ENCODE measurements at places on chromosomes 1 and 21.

- no peak for DNase-seq
Measured at GRCh38 chr1:27968692-27969091, 8.9 kb downstream of the XKR8 start.

GRCh38 chr1:44590475-44590874, 83.8 kb downstream of the TMEM53 start:
- DNase-seq: no peak

DNA sequence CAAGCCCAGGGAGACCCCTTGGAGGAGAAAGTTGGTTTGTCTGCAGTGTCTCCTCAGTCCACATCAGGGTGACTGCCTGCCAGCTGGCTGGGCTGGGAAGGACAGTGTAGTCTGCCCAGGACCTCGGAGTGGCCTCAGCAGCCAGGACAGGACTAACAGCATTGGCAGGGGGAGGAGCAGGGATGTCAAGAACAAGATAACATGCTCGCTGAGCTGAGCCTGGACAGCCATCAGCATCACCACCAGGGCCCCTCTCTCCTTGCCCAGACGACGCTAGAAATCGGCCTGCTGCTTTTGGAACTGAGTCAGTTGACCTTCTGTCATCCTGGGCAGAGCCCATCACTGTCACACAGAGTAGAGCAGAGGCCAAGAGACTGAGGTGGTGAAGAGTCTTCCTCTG, 83.6 kb upstream of the CNTN2 start:
- no peak for DNase-seq

DNA sequence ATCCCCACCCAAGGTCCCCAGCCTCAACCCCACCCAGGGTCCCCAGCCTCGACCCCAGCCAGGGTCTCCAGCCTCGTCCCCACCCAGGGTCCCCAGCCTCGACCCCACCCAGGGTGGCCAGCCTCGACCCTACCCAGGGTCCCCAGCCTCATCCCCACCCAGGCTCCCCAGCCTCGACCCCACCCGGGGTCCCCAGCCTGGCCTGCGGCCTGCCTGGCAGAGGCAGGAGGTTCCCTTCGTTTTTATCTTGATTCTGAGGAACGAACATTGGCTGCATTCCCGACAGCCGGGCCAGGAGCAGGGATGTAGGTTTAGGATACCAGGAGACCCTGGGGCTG, 3.4 kb upstream of the PDE9A start:
- DNase-seq: no peak

GRCh38 chr1:244789731-244790130, 45.7 kb upstream of the COX20 start:
- DNase-seq: no peak

GRCh38 chr1:200971428-200971903, 52.0 kb downstream of the KIF21B start:
- no peak for DNase-seq

GRCh38 chr1:62295921-62296491, 23.2 kb downstream of the KANK4 start:
- DNase-seq: no peak

DNA sequence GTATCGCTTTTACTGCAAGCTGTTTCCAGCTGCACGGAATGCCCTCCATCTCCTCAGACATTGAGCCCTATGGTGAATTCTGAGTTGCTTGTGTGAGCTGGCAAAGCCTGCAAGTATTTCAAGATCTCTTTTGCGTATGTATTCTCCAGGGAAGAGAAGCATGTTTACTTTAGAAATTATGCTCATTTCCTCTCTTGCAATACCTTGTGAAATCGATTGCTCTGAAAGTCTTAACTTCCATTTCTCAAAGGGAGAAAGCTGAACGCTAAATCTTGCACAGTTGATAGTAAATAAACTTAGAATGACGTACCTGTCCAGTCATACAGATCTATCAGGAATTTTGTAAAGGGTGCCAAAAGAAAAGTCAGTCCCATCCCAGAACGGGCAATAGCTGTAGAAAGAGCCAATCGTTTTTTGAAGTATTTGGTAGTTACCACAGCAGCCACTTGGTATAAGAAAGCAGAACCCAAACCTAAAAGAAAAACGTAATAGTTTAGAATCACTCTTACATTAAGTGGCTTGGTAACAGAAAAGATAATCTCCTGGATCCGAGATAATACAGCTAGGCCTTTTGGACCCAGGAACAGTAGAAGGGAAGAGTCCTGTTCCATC, 10.0 kb downstream of the SLC16A4 start:
- DNase-seq: no peak

- DNase-seq: no peak
Measured at GRCh38 chr1:236159704-236160539, 17.6 kb downstream of the GPR137B start.

GRCh38 chr1:164648636-164649035, 89.7 kb downstream of the PBX1 start:
- no peak for DNase-seq

GRCh38 chr1:65830306-65830705, 37.6 kb downstream of the PDE4B start:
- no peak for DNase-seq

- DNase-seq: no peak
Measured at GRCh38 chr21:38333301-38334272, 76.8 kb downstream of the KCNJ15 start.

GRCh38 chr1:239951511-239952140, 140.1 kb upstream of the FMN2 start:
- peak; percentile 34 for DNase-seq

DNA sequence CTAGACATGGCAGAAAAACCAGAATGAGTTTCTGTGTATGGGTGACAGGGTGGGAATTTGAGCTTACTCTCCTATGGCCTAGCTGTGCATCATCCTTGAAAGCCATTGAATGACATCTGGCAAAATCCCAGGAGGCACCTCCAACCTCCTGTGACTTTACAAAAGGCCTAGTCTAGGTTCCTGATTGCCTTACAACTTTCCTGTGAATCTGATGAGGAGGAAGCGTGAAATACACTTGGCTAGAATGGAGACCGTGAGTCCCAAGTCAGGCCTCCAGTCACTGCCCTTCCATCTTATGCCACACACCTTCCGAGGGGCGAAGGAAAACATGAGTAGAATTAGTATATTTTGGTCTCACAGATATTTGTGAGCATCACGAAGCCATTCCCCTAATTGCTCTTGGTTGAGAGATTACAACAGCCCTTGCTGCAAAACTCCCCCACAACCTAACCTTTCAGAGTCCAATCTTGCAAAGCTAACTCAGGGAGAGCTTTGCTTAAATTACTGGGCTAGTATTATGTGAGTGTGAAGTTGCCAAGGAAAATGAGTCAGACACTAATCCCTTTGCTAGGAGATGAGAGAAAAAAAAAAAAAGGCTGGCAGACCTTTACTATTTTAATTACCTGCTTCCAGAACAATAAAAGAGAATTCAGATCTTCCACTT, 36.3 kb upstream of the PAXBP1 start:
- no peak for DNase-seq

DNA sequence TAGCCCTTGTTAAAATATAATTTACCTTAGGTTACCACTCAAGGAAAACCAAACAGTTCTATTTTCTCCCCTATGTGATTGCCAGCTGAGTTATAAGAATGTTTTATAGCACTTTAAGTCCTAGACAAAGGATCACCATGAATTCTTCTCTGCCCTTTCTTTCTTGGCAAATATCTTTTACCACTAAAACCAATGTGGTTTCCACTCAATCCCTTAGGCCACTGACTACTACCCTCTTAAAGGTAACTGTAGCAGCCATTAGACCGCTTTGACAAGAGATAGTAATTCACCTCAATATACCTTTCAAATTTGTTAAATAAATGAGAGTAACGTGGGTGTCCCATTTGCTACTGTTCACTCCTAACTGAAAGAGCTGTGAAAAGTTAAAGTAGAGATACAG, 307.9 kb upstream of the PRMT6 start:
- no peak for DNase-seq

GRCh38 chr1:175197531-175197930, 5.0 kb upstream of the KIAA0040 start:
- DNase-seq: no peak

- no peak for DNase-seq
Measured at GRCh38 chr1:53526451-53527101, 67.4 kb downstream of the DMRTB1 start.

GRCh38 chr1:231841616-231842344, 215.2 kb downstream of the DISC1 start:
- DNase-seq: no peak

DNA sequence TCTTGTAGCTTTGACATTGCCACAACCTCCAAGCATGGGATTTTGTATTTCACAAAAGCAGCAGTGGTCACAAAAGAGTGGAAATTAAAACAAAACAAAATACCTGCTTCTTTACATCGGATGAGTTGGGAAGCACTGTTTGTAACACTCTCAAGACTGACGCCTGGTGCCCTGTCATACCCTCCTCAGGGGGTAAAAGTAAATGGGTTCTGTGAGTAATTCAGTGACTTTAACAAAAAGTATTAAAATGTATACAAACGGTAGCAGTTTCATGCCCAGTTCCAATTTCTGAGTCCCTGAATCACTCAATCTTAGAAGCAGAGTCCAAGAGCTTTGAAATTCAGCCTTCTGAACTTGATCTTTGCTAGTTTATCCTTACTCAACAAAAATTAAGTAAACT, 152.5 kb downstream of the TIAM1 start:
- DNase-seq: no peak

- DNase-seq: no peak
Measured at GRCh38 chr1:8343464-8344001, 25.6 kb downstream of the SLC45A1 start.

DNA sequence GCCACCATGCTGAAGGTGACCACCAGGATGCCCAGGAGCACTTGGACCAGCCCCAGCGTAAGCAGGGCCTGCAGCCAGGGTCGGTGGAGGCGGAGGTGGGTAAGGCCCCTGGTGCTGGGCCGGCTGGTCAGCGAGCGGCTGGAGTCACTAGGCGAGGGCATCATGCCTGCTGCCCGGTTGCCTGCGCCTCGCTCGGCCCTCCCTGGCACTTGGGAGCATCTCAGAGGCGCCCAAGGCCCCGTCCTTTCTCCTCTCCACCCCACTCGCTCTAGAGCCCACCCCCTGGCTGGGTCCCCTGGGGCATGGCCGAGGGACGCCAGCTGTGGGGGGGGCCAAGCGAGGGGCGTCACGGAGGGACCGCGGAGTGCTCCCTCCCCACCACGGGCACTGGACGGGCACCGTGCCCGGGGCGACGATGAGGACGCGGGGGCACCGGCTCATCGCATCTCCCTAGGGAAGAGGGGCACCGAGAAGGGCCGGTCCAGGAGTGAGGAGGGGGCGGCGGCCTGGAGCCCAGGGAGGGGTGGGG, 505 bp downstream of the ENTREP3 start:
- no peak for DNase-seq

DNA sequence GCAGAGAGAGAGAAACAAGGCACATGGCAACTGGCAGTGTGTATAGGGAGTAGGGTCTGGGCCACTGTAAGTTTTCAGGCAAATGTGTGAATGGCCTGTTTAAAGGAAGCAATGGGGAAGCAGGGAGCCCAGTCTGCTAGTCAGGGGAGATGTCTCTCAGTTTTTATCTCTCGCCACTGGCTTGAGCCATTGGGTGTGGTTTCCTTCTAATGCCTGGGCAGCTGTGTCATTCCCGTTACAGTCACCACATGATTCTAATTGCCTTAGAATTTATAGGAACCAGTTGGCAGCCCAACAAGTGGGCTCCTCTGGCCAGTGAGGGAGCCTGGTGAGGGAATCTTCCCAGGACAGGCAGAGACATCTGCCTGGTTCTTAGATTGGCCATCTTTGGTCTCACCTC, 182.4 kb downstream of the DISC1 start:
- no peak for DNase-seq

DNA sequence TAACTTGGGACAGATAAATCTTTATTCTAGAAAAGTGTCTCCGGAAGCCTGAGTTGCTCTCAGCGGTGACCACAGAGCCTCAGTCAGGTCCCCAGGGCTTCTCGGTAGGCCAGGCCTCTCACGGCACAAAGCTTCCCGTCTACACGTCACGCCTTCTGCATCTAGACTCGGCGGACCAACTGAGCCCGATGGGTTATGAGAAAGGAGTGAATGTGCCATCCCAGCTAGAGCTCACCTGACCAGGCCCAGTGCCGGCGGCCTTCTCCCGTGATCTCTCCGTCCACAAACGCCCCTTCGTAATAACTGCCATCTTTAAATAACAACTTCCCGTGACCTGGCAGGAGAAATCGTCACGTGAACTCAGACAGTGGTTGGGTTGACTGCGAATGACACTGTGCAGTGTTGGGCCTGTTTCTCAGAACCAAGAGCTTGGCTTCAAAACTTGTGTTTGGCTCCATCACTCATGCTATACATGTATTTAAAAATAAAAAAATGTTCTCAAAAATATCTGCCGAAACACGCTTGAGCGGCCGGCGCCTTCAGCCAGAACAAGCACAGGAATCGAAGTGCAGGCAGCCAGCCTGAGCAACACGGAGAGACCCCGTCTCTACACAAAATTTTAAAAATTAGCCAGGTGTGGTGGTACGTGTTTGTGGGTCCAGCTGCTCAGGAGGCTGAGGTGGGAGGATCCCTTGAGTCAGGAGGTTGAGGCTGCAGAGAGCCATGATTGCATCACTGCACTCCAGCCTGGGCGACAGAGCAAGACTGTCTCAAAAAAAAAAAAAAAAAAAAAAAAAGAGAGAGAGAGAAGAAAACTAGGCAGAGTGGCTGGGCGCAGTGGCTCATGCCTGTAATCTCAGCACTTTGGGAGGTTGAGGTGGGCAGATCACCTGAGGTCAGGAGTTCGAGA, 3.1 kb downstream of the MORN1 start:
- no peak for DNase-seq

DNA sequence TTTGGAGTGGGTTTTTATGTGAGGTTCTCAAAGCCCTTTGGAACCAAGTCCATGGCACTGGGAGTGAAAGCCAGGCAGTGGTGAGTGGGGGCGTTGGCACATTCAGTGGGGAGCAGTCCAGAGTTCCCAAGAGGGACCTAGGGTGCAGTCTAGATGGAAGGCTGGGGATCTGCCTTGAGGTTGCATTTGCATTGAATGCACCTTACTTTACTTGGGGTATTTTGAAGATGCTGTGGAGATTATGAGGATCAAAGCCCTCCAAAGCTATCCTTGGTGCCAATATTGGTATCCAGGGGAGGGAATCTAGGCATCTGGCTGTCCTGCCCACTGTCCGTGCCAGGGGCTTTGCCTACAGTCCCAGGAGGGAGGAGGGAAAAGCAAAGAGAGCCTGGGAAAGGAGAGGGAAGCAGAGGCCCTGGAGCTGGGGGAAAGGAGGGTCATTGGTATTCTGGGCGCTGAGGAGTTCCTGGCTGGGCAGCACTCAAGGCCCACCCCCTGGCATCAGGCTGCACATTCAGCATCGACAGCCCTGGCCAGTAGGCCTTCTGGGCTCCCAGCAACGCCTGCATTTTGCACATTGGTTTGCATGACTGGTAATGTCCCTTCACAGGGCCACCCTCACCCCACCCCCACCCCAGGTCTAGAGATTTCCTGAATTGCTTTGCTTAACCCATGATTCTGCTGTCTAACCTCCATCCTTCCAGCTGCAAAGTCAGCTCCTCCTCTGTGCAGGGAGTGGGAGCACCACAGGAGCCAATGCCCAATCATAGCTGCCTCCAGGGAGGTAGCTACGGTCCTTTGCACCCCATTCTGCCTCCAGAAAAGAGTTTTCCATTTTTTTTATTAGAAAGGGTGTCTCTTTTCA, 843 bp upstream of the BCAN start:
- no peak for DNase-seq

GRCh38 chr21:21971384-21971783, 973.2 kb downstream of the NCAM2 start:
- no peak for DNase-seq
